ENCODE measurements at places on chromosomes 16 and 17.

DNA sequence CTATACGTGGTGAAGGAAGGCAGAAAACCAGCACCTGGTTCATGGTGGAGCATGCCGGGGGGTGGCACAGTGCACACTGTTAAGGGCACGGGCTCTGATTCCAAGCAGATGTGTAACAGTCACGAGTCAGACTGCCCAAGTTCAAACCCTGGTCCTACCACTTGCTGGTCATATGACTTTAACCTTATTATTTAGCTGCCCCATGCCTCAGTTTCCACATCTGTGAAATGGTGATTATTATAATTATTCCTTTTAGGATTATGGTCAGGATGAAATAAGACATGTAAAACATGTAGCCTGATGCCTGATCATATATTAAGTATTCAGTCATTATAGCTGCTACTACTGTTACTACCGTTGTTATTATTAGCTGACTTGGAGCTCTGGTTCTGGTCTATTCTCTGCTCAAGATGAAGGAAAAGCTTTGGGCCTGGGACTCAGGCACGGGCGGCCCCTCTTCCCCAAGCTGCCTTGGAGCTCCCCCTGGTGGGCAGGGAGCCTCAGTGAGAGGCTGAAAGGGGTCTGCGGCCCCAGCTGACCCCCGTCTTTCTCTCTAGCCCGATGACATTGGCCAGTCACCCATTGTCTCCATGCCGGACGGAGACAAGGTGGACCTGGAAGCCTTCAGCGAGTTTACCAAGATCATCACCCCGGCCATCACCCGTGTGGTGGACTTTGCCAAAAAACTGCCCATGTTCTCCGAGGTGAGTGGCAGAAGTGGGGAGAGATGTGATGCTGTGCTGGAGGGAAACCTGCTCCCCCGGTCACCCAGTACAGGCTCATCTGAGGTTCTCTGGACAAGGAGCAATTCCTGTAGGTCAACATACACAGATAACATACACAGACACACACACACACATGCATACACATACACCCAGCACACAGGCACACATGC lies 14.0 kb downstream of the NR1D1 start:
- peak; percentile 56 for DNase-seq

DNA sequence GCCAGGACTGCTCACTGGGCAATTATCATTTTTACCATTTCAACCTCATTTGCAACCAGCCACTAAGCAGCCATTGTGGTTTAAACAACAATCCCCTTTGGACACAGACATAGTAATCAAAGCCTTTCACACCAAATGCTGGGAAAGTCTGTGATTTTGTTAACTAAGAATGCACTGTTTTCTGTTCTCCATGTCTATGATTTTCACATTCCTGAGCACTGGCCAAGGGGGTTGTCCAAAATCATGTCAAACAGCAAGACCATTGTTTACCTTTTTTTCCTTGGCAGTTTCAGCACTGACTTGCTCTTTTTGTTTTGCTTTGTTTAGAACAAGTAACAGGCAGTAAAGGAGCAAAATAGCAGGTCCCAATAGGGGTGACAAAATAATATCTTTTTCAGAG lies 106.3 kb upstream of the SIAH1 start:
- no peak for DNase-seq

GRCh38 chr17:16298140-16298662 lies 55.1 kb downstream of the CENPV start:
- no peak for DNase-seq

GRCh38 chr17:40496634-40497420 lies 4.6 kb downstream of the TNS4 start:
- no peak for DNase-seq

- DNase-seq: no peak
These were observed 41.4 kb downstream of the CMIP start for GRCh38 chr16:81485824-81486539.

DNA sequence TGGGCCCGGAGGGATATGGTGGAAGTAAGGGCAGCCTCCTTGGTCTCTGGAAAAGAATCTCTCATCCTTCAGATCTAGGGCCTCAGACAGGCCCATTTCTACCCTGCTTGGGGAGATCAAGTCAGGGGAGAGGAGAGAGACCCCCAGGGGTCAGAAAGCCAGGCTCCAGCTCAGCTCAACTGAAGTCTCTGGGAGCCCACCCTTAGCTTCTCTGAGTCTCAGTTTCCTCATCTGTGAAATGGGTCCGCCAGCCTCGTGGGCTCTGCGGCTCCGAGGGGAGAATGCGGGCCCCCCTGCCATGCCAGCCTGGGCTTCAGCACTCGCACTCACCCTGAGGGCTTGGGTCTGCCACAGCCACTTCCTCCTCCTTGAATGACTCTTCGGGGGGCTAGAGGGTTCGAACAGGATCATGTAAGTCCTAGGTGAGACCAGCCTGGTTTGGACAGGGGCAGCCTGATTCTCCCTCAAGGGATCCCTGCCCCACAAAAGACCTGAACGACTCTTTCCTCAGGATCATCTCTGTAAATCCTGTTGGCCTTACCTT lies 6.7 kb downstream of the CNGB1 start:
- DNase-seq: no peak

DNA sequence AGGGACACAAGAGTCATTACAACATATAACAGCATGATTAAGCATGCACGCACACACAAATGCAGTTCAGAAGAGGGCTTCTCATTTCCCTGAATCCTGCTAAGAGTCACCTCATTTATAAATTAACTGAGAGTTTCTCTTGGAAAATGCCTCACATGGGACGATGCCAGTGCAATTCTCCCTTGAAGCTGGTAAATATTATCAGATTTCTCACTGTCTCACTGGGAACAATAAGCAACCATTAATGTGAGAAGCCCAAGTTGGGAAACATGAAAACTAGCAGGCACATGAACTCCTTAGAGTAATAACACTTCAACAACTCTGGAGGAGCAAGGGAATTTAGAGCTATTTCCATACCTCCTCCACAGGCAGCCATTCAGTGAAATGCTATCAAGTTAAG lies 26.4 kb downstream of the SETD6 start:
- DNase-seq: no peak

Data from activated gamma-delta T cell treated with anti-CD3 and anti-CD28 coated beads, Interleukin-2, amount 50 U/mL, for 16 hours (primary cell).